Fibroblast of skin of abdomen (primary cell): ENCODE measurements at places on chromosomes 5 and 9.

DNA sequence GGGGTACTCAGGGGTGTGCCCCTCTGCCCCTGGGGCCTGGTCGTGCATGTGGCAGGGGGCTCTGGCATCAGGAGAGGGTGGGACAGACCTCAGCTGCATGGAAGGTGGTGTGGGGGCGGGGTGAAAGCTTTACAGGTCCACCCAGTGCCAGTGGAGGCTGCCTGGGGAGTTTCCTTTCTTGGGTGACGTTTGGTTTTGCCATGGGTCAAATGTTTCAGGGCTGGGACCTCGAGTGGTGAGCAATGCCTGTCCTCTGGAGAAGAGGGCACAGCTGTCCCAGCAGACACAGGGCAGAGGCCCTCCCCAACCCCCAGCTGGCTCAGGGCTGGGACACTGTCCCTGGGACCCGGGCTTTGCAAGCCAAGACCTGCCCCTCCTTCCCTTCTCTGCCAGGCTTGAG, 3.6 kb downstream of the RXRA start:
- no peak for DNase-seq

GRCh38 chr9:18748251-18748701, 274.3 kb downstream of the ADAMTSL1 start:
- DNase-seq = no peak

DNA sequence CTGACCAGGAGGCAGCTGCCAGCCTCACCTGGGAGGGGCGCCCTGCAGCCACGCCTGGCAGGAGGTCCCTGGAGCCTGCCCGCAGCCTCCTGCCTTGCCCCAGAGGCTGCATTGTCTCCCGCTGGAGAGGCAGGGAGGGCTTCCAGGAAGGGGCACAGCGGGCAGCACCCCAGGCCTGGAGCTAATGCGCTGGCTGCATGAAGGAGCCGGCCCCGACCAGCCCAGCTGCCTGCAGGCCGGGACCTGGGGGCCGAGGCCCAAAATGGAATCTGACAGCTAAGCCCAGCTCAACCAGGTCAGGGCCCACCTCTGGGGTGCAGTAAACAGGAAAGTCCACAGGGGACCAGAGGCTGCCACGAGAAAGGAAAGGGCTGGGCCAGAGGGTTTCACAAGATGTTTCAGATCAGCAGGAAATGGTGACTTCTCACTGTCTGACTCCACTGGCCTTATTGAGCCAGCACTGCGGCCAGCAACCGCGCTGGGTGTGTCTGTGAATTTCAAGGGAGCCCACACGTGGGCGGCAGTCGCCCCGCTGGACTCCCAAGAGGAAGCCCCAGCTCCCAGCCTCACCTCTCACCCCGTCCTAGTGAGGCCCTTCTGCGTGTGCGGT, 18.6 kb upstream of the NOTCH1 start:
- peak; percentile 28 for DNase-seq

GRCh38 chr5:61082516-61083280, 79.6 kb downstream of the SMIM15 start:
- DNase-seq = no peak

DNA sequence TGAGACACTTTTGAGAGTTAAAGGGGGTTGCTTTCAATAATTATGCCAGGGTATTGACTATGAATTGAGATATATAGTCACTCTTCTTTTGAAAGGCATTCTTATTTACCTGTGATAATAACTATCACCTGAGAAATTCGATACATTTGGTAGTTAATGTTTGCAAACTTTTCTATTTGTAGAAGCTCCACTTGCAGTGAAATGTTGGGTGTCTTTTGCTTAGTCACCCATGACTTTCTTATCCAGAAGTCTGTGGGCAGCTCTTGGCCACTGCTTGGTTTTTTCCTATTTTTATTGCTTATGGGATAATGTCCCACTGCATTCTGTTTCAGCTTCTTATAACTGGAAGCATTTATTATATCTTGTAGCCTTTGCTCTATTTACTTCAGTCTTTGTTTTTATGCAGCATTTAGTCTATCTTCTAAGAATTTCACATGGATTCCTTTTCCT, 3.9 kb downstream of the MACIR start:
- peak; percentile 12 for DNase-seq

GRCh38 chr5:97508864-97509263, 325.8 kb upstream of the RIOK2 start:
- no peak for DNase-seq

GRCh38 chr5:6464441-6464840, 15.8 kb downstream of the UBE2QL1 start:
- DNase-seq = no peak

GRCh38 chr5:75567710-75568109, 43.5 kb upstream of the ANKDD1B start:
- DNase-seq = peak; percentile 16

- no peak for DNase-seq
These were observed 59.7 kb upstream of the TMED7 start for GRCh38 chr5:115685490-115685889.

GRCh38 chr9:27653246-27653645, 80.0 kb upstream of the C9orf72 start:
- no peak for DNase-seq

- DNase-seq = no peak
These were observed 98.9 kb downstream of the MAN2A1 start for GRCh38 chr5:109788596-109788995.

- DNase-seq = no peak
These were observed 265.3 kb downstream of the KCTD16 start for GRCh38 chr5:144436007-144436406.

DNA sequence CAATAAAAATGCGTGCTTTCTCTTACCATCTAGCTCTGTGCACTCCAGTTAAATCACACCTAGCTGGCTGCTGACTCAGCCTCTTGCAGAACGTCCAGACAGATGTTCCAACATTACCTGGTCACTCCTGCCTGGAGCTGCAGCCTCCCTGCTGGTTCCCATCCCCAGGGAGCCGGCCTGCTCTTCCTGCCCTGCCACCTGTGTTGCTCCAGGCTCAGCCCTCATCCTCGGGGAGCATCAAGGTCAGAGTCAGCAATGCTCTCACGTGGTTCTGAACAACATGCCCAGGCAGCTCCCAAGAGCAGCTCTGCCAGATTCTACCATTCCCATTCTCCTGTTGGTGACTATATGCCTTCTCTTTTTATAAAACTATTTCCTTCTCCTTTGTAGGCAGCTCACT, 81.3 kb downstream of the GADD45G start:
- DNase-seq = no peak

GRCh38 chr5:67005737-67006499, 190.7 kb downstream of the CD180 start:
- DNase-seq = no peak

DNA sequence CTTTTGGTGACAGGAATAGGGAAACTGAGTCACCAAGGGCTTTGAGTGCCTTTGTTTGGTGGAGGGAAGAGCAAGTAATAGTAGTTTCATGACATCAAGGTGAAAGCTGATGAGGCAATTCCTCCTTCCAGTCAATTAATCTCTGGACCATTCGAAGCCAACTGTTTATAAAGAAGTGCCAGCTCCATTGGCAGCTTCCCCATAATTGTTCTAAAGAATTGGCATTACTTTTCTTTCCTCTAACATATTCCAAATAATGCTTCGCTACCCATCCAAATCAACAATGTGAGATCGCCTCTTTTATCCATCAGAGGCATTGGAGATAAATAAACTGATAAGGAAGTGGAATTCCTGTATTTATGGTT, 132.4 kb downstream of the NPR3 start:
- DNase-seq = no peak

GRCh38 chr9:98885575-98886295, 58.0 kb upstream of the COL15A1 start:
- DNase-seq = no peak

DNA sequence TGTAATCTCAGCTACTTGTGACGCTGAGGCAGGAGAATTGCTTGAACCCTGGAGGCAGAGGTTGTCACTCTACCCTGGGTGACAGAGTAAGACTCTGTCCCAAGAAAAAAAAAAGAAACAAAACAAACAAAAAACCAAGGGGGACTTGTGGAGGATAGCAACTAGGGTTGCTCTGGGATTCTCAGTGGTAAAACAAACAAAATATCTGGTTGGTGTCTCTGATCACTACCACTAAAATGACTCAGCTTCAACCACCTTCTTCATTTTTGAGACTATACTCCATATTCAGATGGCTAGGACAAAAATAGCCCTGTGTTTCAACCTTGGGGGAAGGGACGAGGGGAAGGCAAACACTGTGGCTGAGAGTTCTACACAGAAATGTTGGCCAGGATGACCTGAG, 110.3 kb downstream of the ARRDC3 start:
- DNase-seq = peak; percentile 33

DNA sequence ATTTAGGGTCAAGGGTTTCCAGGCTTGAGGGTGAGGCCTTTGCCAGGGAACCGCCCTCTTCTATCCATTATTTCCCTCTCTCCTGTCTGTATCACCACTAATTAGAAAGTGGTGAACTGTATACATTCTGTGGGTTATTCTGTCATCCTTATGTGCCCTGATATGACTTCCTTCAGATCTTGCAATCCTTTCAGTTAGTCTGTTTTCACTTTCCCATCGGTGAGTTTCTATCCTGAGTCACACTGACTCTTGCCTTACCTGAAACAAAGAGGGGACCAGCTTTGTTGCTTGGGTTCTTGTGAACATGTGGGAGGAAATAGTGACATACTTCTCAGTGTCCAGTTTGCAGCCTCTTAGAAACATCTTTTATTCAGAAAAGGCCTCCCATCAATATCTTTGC, 205.4 kb upstream of the GHR start:
- no peak for DNase-seq

- DNase-seq = no peak
These were observed 41.1 kb downstream of the ALG2 start for GRCh38 chr9:99180662-99181061.

- DNase-seq = peak; percentile 26
These were observed 36.2 kb upstream of the PTCH1 start for GRCh38 chr9:95552814-95553546.

DNA sequence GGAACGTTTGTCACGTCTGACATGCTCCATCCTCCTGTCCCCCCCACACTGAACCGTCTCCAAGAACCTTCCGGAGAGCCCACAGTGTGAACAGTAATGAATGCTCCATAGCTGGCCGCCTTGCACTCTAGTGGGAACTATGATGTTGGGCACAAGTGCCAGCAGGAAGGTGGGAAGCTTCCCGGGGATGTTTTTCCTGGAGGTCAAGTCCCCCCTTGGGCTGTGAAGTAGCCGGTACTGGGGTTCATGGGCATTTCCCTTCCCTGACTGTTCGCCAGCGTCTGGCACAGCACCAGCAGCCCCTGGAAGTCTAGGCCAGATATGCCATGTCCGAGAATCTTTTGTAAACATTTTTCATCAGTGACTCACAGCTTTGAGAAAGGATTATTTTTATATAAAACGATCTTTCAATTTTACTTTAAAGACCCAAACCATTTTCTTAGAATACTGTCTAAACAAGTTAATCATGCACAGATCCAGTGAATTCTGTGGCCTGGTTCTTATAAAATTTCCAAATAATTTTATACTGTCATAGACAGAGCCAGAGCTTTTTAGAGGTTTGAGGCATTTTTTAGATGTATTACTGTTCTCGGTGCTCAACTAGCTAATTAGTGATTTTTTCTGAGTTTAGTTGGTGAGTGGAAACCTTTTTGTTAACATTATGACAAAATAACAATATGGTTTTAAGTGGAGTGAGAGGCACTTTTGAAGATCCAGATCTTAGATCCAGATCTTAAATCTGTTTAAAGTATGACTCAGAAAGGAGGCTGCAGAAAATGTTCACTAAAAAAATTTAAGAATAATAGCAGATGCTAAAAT, 11.6 kb downstream of the ABL1 start:
- DNase-seq = peak; percentile 76

DNA sequence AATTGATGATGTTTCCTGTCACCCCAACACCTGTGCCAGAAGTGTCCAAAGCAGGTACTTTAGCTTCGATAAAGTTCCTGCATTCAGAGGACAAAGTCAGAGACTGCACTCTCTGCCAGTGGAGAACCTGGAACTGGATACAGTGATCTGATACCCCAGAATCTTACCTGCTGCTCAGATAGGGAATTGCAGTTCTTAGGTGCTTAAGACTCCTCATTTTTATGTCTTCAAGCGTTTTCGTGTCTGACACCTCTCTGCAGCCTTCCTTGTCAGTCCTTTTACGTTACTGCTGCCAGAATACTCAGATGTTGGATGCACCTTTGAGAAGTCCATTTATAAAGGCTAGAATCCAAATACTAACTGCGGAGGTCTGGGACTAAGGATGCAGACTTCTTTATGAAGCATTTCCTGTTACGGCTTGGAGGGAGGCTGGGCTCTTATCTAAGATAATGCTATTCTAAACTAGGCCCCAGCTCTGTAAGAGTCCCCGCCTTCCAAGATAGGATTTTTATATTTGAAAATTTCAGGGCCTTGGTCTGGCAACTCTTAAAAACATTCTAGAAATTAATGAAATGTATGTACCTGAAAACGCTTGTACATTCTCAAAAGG, 1.9 kb downstream of the ISOC1 start:
- no peak for DNase-seq
